ENCODE measurements at places on chromosomes 7 and 10. TPM values are rescaled to one million over a fixed set of nuclear protein-coding genes. Genes with fewer than 3 reads are reported as not detected.

DNA sequence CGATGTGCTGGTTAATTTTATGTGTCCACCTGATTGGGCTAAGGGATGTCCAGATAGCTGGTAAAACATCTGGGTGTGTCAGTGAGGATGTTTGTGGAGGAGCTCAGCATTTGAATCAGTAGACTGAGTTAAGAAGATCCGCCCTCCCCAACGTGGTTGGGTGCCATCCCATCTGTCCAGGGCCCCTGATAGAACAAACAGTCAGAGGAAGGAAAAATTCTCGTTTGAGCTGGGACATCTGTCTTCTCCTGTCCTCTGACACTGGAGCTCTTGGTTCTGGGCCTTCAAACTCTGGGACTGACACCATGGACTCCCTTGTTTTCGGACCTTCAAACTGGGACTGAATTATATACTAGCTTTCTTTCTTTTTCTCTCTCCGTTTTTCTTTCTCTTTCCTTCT, 59.6 kb downstream of the CARD11 start:
- no peak for DNase-seq

SLC26A3 gene
- 5.4 TPM for total RNA-seq

- DNase-seq = no peak
Observed at GRCh38 chr7:147436718-147437117, 1153.8 kb upstream of the C7orf33 start.

NSUN5 gene
- 29.0 TPM for total RNA-seq

DNA sequence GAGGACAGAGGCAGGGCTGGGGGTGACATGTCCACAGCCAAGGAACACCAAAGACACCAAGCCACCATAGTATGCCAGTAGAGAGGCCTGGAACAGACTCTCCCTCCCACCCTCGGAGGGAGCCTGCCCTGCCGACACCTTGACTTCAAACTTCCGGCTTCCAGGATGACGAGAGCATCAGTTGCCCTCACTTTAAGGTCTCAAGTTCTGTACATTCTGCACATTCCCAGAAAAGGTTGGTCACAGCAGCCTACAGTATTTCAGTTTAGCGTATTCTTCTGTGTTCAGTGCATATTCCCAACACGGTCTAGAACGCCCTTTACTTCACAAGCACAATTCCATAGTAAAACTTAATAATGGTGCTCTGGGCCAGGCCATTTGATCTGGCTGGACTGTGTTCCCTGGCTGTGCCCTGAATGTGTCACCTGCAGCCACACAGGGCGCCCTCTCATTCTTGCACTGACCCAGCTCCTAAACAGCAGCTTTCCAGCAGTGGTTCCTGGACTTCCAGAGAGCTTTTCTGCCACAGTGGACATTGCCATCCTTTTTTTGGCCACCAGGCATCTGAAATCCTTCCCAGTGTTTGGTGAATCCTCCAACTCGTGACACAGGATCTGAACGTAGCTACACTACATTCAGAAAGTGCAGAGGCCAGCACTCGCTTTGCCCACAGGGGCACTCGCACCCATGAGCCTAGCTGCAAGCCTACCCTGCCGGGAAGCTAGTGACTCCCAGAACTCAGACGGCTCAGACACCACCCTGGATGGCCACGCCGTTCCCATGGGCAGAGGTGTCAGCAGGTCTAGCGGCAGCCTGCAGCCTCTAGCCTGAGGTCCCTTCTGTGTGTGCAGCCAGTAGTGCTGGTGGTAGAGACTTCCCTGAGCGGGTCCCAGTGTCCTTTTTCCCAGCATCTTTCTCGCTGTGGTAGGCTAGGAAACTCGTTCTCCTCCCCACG, 36.4 kb upstream of the INSIG1 start:
- DNase-seq = no peak

- peak; percentile 17 for DNase-seq
Observed at GRCh38 chr10:128077155-128077875, 48.9 kb downstream of the MKI67 start.

HOXA2 gene
- total RNA-seq = not detected

- DNase-seq = no peak
Observed at GRCh38 chr10:121460733-121461132, 137.5 kb downstream of the FGFR2 start.

- no peak for DNase-seq
Observed at GRCh38 chr10:121788717-121789116, 139.1 kb downstream of the ATE1 start.
